MV-4-11 (cell line): ENCODE measurements at places on chromosomes 2 and 18.

GRCh38 chr2:232473467-232473890, 14.2 kb downstream of the ECEL1 start:
- no peak for DNase-seq

GRCh38 chr2:25903216-25903776, 25.0 kb upstream of the ASXL2 start:
- DNase-seq, result no peak

- no peak for DNase-seq
Measured at GRCh38 chr2:235506997-235507615, 13.3 kb downstream of the AGAP1 start.

DNA sequence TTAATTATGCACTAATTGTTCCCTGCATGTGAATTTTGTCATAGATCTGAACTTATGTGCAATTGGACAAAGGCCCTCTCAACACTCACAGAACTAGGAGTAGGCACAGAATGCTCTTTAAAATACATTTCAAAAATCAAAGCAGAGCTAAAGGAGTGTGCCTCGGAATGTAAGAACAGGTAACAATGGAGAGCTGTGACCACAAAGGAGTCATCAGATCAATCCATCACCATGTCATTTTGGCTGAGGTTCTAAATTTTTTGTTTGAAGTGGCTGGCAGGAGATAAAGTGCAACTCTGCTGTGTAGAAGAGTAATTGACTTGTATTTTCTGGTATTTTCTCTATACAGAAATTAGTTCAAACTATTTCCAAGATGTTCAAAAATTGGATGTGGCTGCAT, 155.4 kb downstream of the NRP2 start:
- DNase-seq, result no peak

- no peak for DNase-seq
Measured at GRCh38 chr18:79922971-79923411, 28.5 kb downstream of the SLC66A2 start.
